ENCODE measurements at places on chromosomes 3 and 15.

DNA sequence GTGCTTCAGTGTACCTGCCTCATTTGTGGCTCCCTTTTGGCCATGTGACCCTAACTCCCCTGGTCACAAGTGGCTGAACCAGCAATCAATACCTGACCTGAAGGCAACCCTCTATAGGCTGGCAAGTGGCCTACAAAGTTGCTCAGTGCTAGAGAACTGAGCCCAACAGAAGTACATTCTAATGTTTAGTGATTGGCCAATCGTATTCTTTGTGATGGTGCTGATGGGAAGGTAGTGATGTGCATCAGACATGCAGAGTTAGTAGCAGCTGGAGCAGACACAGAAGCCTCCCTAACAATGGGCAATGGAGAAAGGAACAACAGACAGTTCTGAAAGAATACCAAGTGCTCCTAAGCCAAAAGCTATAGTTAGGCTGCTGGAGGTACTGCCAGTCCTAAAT, 10.4 kb upstream of the ATOSA start:
- DNase-seq = no peak

- no peak for DNase-seq
Measured at GRCh38 chr3:140922634-140923033, 19.0 kb upstream of the SLC25A36 start.

GRCh38 chr15:64046421-64047153, at the start of gene DAPK2:
DAPK2 (minus strand) TSS chr15:64046485; CDS start chr15:64040261, 6,224 bp downstream.
- peak; percentile 54 for DNase-seq

GRCh38 chr3:42052484-42053351, 38.4 kb upstream of the TRAK1 start:
- no peak for DNase-seq

DNA sequence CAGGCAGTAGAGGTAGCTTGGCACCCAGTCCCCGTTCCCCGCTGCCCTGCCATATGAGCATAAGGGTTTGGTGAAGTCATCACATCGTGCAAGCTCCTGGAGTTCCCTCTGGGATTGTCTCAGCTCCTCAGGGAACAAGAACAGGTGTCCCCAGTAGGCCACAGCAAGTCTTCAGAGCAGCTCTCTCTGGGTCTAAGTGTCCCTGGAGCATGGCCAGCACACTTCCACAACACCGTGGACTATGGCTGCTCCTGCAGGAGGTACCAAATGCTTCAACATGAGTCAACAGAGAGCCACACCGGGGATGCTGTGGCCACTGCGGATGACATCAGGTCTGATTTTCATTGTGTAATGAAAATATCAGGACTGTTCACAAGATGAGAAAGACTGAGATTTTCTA, 23.1 kb downstream of the ABHD6 start:
- no peak for DNase-seq

DNA sequence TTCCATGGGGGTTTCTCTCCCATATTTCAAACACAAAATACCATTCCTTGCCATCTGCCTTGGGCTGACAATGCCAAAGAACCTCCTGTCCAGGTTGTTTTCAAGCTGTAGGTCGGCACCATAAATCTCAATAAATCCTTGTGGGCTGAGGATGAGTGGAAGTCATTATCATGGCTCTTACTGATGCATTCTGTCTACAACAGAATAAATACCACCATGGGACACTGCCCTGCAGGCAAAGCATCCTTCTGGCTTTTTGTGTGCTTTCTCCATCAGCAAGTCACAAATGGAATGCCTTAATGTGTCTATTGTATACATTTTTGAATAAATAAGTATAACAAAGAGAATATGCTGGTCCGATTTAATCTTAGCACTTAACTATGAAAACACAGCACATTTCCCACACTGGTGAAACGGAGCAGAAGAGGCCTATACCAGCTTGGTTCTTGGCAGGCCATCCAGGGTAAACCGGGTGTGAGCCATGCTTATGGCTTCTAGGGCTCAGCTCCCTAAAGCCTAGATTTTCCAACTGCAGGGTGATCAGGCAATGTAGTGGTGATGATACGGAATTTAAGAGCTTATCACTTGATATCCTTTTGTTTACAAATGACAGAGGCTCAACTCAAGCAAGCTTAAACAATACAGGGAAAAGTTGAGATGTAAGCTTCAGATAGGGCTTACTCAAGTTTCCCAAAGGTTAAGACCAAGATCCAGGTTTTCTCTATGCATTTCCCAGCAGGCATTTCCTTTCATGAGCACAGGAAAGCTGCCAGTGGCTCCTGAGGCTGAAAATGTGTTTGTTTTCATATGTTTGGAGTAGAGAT, 133.2 kb upstream of the LRTM1 start:
- DNase-seq = no peak

DNA sequence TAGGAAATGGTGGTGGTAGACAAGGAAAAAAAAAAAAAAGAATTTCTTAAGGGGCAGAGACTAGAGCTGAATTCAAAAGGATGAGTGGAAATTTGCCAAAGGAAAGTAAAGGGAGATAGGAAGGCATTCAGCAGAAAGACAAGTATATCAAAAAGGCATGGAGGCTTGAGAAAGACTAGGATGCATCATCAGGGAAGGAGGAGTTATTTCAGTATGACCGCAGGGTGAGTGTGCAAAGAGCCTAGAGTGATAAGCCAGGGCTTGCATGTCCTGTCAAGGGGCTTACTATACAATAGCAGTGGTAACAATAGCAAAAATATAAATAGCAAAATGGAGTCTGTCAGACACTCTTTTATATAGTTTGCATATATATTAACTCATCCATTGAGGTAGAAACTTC, 112.0 kb downstream of the FRMD4B start:
- no peak for DNase-seq

DNA sequence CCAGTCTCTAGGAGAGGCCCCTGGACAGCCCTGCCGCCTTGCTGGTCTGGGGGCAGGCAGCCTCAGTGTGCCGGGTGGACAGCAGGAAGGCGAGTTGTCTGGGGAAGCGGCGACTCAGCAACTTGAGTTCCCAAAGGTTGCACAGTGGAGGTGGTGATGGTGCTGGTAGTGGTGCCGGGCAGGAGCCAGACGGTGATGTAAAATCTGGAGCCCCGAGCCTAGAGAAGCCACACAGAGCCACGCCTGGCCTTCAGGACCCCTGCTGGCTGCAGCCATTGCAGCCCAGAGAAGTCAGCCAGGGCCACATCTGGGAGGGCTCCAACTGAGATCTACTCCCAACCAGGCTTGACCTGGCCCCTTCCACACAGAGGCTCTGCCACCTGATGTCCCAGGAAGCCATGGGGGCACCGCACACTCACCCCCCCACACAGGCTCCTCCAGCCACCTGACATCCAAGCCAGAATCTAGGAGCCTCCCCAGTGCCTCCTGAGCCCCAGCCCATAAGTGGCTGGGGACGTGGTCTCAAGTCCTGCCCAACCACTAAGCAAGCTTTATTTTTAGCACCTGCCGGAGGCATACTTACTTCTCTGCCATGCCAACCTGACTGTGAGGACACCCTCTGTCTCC, 8.8 kb downstream of the C3orf22 start:
- no peak for DNase-seq

DNA sequence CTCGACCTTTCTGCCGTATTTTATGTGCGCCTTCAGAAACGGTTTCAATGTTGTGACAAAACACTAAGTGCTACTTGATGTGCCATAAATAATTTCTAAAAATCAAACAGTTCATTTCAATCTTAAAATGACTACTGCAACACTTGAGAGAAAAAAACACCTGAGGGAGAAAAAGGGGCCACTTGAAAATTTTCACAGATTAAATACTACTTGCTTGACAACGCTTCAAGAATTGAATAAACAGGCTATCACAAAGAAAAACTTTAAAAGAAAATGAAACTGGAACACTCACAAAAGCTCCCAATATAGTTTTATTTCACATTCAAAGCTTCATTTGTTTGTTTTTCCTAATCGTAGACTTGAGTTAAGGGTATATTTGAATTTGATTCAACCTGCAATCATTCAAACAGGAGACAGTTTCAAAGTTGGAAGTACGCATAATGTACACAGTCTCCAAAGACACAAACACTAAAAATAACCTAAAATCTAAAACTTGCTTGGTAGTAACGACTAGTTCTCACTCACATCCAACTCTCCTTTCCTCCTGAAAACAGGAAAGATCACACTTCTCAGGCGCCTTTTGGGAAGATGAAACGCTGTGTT, 380.7 kb downstream of the ERC2 start:
- no peak for DNase-seq

DNA sequence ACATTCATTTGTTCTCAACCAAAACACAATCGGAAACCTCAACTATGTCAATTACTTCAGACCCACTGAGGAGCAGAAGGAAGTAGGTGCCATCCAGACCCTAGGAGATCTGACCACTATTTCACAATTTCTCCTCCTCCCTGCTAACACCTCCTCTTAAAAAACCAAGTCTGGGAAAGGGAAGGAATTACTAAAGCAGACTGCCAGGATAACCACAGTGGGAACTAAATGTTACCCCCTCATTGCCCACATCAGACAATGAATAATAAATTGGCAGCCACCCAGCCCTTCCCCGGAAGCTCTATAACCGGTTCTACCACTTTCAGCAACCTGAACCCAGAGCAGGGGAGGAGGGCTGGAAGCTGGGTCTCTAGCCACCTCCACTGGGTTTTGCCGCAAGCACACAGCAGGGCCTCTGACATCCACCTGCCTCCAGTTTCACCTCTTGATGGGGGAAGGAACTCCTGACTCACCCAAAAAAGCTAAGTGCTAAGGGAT, 17.6 kb downstream of the C15orf62 start:
- no peak for DNase-seq

DNA sequence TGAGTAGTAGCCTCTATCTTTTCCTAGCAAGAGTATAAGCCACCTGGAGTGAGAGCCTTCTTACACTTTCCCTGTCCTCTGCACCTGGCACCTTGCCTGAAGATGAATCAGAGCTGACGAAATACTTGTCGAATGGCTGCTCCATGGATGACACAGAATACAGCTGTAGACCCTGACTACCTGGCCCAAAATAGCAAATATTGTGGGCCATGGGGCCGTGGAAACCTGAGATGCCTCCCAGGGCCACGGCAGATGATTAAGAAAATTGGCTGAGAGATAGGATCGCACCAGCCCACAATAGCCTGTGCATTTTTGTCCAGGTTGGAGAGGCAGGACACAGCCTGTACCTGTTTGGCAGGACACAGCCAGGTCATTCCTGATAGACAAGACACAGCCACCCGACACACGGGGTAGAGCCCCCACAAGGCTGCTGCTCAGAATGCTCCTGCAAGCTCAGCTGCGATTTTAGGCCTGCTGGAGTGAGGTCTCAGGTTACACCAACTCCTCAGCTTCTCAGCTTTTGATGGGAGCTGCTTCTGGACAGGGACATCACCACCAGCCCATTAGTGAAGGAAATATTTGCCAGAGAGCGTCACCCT, 22.9 kb upstream of the TPM1 start:
- DNase-seq = no peak

- peak; percentile 21 for DNase-seq
Measured at GRCh38 chr3:177201700-177202397, 4.6 kb upstream of the TBL1XR1 start.

GRCh38 chr15:59330649-59331048, 42.0 kb downstream of the MYO1E start:
- no peak for DNase-seq

- DNase-seq = no peak
Measured at GRCh38 chr3:29312395-29312794, 31.5 kb downstream of the RBMS3 start.

DNA sequence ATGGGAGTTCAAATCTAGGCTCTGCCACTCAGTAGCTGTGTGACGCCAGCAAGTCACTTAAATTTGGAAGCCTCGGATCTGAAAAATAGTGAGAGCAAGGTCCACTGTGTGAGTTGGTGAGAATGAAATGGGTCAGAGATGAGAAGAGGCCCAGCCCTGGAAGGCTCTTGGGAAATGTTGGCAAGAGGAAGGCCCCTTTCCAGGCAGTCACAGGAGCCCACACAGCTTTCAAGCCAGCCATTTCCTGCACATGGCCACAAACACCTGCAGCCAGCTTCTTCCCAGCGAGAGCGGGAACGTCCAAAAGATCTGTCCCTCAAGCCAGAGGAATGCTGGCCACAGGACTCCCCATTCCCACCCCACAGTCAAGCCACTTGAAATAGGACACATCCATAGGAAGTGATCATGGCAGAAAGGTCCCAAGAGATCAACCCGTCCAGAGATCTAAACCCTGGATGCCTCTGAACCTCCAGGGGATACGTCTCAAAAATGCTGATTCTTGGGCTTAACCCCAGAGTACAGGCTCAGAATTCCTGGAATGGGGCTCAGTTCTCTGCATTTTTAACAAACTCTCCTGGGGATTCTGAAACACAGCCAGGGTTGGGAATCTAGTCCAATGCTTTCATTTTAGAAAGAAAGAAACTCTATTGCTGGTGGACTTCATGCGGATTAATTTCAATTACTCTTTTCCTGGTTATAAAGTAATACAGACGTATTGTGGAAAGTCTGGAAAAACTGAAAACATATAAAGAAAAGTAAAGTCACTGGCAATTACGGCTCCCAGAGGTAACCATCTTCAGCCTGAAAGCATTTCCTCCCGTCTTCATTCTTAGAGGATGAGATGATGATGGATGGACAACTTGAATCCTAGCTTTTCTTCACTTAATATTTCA, 35.9 kb downstream of the NTRK3 start:
- DNase-seq = no peak

DNA sequence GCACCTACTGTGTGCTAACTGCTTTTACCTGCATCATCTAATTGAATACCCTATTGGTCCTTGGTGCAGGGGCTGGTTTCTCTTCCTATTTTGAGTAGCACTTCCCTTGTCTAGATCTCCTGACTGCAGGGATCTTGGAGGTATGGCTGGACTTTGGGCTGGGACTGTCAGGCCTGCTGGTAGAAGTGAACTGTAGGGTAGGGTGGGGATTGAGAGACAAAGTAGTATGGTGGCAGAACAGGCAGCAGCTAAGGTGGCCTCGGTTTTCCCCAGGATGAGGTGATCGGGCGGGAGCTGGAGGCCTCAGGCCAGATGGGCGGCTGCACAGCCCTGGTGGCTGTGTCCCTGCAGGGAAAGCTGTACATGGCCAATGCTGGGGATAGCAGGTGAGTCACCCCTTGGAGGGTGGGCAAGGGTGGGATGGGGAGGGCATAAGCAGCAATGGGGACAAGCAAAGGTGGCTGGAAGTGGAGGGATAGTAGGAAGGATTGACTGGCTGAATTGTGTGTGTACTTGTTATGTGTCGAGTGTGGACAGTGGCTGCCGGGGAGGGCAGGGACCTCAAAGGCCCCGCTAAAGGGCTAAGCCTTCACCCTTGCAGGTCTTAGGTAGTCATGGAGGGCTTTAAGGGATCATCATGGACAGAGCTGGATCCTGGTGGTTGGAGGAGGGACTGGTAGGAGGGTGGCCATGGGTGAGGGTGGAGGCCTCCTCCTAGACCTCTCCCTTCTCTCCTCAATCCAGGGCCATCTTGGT, 2.0 kb downstream of the PPM1M start:
- DNase-seq = no peak

- DNase-seq = no peak
Measured at GRCh38 chr15:48400086-48400485, 68.9 kb downstream of the DUT start.

GRCh38 chr3:194739498-194740284, 54.0 kb downstream of the FAM43A start:
- DNase-seq = no peak

- no peak for DNase-seq
Measured at GRCh38 chr3:118435851-118436350, 598.7 kb downstream of the IGSF11 start.

GRCh38 chr3:35777065-35777464, 137.7 kb downstream of the ARPP21 start:
- DNase-seq = no peak

Data from activated T-cell treated with anti-CD3 and anti-CD28 coated beads for 1 hour (primary cell).